Caco-2 (cell line): ENCODE measurements at places on chromosomes 5 and 9. TPM values are rescaled to one million over a fixed set of nuclear protein-coding genes. Genes with fewer than 3 reads are reported as not detected.

DNA sequence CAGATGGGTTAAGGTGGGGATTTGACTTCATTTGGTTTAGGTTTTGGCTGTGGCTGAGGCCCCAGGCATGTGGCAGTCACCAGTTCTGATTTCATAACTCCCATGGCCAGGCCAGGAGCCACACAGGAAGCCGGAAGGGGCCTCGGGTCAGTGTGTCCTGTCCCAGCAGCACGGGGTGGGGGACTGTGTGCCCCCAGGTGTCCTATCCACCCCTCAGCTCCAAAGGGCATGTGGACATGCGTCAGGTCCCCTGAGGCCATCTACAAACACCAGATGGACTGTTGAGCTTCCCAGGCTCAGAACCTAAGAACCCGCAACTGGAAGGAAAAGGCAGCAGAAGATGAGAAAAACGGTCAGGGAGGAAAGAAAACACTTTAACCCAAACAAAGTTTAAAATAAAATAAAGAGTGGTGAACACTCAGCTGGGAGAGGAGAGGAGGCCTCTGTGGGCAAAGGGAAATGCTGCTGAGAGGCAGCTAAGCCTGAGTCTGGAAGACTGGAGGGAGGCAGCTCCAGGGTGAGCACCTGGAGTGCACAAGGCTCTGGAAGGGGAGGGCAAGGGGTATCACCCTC is 260.8 kb downstream of the AUH start:
- DNase-seq: no peak

DNA sequence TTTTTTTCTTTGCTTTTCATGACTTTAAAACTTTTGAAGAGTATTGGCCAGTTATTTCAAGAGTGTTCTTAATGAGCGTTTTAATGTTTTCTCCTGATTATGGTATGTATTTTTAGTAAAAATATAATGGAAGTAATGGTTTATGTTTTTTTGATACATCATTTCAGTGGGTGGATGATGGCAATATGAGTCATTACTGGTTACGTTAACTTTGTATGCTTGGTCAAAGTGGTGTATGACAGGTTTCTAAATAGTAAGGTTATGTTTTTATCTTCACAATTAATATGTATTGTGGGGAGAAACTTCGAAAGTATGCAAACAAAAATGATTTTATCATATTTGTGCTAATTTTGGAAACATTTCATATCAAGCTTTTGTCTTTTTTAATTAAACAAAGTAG is 176.7 kb upstream of the PRDM9 start:
- no peak for DNase-seq

GRCh38 chr9:35903049-35903448 is 3.0 kb upstream of the HRCT1 start:
- DNase-seq: peak; percentile 71

- no peak for DNase-seq
Measured at GRCh38 chr5:26649000-26649399, 389.4 kb downstream of the CDH9 start.

GRCh38 chr5:149283626-149284480 is 12.2 kb downstream of the AFAP1L1 start:
- DNase-seq: no peak

GRCh38 chr5:123115020-123115419 is 26.0 kb downstream of the PRDM6 start:
- DNase-seq: no peak

- no peak for DNase-seq
Measured at GRCh38 chr5:137666461-137666850, 69.4 kb downstream of the KLHL3 start.

DNA sequence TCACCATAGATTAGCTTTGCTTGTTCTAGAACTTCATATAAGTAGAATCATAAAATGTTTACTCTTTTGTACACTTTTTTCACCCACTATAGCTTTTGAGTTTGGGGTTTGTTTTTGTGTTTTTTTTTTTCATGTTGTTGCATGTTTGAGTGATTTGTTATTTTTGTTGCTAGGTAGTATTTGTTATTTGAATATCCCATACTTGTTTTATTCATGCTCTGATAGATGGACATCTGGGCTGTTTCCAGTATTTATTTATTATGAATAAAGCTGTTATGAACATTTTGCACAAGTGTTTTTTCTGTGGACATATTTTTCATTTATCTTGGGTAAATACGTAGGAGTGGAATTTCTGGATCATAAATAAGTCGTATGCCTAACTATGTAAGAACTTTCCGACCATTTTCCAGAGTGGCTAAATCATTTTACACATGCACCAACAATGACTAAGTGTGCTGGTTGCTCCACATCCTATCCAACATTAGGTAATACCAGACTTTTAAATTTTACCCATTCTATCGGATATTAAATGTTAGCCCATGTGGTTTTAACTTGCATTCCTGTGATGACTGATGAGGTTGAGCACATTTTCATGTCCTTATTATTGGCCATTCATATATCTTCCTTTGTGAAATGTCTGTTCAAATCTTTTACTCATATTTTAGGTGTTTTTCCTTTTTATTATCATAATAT is 69.1 kb upstream of the NR4A3 start:
- DNase-seq: no peak

DNA sequence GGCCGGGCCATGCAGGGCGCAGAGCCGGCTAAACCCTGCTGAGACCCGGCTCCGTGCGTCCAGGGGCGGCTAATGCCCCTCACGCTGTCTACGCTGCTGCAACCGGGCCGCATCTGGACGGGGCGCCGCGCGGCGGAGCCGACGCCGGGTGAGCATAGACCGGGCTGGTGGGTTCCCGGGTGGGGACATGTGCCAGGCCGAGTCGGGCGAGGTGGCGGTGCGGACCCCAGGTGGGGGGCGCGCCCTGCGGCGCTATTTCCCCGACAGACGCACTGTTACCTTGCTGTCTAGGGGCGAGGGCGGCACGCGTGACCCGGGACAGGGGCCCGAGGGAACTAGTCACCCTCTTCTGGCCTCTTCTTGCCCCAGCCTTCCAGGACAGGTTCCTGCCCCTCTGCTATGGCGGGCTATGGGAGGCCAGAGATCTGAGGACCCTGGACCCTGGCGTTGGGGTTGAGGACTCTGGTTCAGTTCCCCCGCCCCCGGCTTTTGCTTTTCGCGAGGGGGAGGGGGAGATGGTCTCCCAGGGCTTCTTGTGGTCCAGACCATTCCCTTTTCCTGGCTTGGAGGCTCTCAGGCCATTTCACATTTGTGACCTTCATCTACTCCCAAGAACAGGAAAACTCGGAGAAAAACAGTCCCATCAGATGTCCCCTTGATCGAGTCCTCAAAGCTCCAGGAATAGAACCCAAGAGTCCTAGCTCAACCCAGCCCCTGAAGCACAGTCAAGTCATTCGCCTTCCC is 536 bp downstream of the SLC27A4 start:
- no peak for DNase-seq

DNA sequence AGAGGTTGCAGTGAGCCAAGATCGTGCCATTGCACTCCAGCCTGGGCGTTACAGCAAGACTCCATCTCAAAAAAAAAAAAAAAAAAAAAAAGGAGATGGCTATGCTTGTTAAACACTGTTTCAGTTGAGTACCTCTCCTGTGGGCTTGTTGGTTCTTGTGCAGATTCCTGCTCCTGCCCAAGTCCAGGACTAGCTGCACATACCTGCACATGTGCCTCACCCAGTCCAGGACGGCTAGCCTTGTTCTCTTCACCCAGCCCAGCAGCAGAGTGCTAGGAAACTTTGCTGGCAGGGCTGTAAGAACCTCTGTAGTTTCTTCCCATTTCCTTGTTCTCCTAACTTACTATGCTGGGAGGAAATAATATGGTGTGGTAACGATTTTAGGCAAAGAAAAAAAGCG is 234.1 kb upstream of the DMRT1 start:
- no peak for DNase-seq

- DNase-seq: no peak
Measured at GRCh38 chr9:129102095-129102525, 8.5 kb downstream of the CRAT start.

GRCh38 chr9:17425384-17425783 is 153.5 kb upstream of the SH3GL2 start:
- DNase-seq: no peak

DNA sequence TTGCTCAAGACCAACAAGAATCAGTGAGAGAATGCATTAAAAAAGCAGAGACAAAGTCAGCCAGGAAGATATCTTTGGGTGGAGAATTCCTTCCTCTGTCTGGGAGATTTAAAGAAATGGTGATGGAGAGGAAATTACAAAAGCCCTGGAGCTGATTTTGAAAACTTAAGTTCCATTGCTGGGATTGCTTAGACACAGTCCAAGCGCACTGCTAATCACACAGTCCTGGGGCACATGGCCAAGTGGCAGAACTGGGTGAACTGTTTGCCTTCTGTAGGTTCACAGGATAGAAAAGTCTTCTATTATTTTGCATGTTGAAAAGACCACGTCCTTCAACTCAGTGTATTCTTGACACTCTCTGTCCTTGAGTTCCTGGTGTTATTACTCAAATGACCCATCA is 284.9 kb upstream of the FBXL7 start:
- DNase-seq: no peak

DNA sequence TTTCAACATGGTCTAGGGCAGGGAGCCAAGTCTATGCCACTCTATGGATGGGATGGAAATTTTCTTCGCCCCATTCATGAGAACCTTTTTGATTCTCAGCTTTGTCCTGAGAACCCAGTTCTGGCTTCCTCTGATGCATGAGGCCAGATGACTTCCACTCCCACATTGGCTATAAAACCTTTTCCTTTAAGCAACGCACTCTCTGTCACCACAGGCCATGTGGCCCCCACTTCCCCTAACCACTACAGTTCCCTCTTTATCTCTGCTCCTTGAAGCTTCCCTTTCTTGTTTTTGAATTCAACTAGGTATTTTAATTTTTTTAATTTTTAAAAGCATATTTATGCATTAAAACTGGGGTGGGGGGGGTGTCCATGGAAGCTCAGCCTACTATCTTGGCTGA is 401.3 kb downstream of the ENC1 start:
- no peak for DNase-seq

DNA sequence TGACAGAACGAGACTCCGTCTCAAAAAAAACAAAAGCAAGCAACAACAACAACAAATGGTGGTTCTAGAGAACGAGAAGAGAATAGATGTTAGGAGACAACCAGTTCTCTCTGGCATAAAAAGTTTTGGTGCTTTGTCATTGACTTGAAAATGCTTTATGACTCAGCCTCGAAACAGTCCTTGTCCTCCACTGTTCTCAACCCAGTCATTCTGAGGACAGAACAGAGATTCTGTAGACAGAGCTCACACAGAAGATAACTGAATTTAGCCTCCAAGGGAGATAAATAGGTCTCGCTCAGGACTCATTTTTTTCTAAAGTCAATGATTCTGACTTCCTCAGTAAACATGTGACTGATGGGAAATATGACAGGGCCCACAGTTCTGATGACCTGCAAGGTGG is 76.0 kb upstream of the FSTL4 start:
- no peak for DNase-seq

DNA sequence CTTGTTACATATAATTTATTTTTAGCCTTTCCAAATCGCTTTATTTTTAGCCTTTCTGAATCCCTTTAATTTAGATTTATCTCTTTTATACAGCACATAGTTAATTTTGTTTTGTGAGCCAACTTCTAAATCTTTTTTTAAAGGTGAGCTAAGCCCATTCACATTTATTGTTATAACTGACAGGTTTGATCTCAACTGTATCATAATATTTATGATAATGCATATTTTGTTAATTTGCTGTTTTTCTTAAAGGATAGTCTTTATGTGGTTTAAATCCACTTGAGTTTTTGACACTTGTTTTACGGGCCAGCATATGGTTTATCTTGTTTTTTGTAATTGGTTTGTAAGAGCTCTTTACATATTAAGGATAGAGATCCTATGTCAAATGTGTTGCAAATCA is 177.8 kb upstream of the SMIM23 start:
- no peak for DNase-seq

- DNase-seq: no peak
Measured at GRCh38 chr9:101582553-101582952, 12.2 kb downstream of the PPP3R2 start.

DNA sequence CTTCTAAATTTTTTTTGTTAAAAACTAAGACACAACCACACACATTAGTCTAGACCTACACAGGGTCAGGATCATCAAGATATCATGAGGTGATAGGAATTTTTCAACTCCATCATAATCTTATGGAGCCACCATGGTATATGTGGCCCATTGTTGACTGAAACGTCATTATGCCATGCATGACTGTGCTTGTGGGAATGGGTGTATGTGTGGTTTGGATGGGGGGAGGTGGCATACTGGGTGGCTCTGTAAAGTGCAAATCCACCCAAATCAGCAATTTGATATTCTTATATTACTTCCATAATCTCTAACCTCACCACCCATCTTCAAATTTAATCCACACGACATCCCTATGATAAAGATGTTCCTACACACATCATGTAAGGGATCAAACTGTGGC is 21.0 kb downstream of the ADRB2 start:
- DNase-seq: no peak

- DNase-seq: peak; percentile 47
Measured at GRCh38 chr5:669111-669841, 23.9 kb downstream of the TPPP start.

DNA sequence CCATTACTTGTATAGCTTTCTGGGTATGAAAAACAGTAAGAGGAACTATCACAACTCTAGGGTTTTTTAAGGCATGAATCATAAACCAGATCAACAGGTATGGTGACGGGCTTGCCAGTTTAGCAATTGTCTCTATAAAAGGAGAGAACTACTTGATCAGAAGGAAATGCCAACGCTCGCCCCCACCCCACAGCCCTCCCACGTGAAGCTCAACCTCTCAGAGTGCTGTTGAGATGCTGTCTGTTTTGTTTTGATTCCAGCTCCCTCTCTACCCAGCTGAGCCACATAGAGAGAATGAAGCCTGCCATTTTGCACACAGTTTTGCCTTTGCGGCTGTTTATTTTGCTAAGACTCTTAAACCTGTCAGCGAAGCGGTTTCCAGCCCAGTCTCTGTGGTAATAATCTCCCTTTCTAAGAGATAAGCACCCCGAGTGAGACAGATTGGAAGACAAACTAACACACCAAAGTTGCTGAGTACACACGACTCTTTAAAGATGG is 257.9 kb upstream of the ANKRD55 start:
- DNase-seq: peak; percentile 56

DNA sequence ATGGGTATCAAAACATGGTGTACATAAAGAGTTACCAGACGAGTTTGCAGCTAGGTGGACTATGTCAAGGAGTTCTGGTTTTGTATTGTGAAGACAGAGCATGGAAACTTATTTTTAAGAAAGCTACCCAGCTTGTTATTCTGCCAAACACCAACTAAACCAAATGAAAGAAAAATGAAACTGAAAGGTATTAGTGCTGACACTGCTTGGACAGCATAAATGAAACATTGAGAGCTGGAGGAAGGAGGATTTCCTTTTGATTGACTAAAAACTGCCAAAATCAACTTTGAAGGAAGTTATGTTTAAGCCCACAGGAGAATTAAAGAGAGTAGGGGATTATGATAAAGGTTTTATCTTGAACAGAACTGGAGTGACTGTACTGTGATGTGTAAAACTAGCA is 766.2 kb downstream of the PTPRD start:
- DNase-seq: no peak

GRCh38 chr5:150320044-150320613 is 17.4 kb upstream of the ARSI start:
- DNase-seq: no peak

KIF4B gene
- total RNA-seq: 0.14 TPM in 2 replicates

C9orf43 gene
- total RNA-seq: 1.1 and 1.9 TPM in 2 replicates

CAMK4 gene
- not detected in 2 replicates for total RNA-seq

SLC25A25 gene
- 16.5 and 18.5 TPM in 2 replicates for total RNA-seq

ANKRD34B gene
- 0.07 TPM in 1 of 2 replicates, not detected in the other for total RNA-seq

SLC25A51 gene
- total RNA-seq: 29.1 and 29.3 TPM in 2 replicates

PCDHGB1 gene
- 0.60 and 0.66 TPM in 2 replicates for total RNA-seq

SH3RF2 gene
- 49.4 and 55.0 TPM in 2 replicates for total RNA-seq

OGN gene
- total RNA-seq: not detected in 2 replicates

HTR1A gene
- not detected in 2 replicates for total RNA-seq

PCDHA10 gene
- 0.02 and 0.07 TPM in 2 replicates for total RNA-seq

PCDHB6 gene
- total RNA-seq: not detected in 2 replicates
